ENCODE measurements at places on chromosomes 1 and 21. TPM values are rescaled to one million over a fixed set of nuclear protein-coding genes. Genes with fewer than 3 reads are reported as not detected.

Gene FAM72A
- 1.9 TPM for total RNA-seq

Gene CAPZB
- total RNA-seq: 114 TPM

Gene IL10RB
- total RNA-seq: 36.1 TPM

Gene ZZZ3
- total RNA-seq: 88.9 TPM

Gene CFHR3
- total RNA-seq: not detected
